Hypothalamus (tissue), 51 donors: ENCODE measurements at places on chromosomes 3 and 15.

DNA sequence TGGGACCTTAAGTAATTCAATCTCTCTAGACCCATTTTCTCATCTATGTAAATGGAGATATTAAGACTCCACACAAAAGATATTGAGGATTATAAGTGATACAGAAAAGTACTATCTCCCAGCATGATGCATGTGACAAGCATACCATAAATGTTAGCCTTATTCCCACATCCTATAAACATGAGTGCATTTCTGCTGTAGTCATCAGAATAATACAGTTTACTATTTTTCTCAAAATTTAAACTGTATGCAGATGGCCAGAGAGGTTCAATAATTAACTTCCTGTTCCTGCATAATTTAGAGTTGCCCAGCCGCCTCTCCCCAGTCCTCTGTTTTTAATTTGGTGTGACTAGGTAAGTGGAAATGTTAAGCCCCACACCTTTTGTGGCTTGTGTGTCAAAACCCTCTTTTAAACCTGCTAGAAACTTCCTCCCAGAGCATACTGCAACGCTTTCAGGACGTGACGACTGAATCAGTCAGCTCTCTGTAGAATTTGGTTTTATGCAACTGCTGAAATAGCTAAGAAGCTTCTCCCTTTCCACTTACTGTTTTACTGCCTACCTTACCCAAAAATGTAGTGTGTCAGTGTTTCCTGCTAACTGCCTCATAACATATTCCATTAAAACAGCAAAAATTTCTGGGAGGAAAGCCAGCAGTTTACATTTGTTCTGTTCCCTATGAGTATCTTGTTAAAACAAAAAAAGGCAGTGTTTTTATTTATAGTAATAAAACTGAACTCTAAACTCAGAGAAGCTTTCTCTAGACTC, 1037.9 kb downstream of the EPHA3 start:
- DNase-seq, result no peak

- DNase-seq, result no peak
Measured at GRCh38 chr3:69012100-69012799, 1.2 kb downstream of the EOGT start.

DNA sequence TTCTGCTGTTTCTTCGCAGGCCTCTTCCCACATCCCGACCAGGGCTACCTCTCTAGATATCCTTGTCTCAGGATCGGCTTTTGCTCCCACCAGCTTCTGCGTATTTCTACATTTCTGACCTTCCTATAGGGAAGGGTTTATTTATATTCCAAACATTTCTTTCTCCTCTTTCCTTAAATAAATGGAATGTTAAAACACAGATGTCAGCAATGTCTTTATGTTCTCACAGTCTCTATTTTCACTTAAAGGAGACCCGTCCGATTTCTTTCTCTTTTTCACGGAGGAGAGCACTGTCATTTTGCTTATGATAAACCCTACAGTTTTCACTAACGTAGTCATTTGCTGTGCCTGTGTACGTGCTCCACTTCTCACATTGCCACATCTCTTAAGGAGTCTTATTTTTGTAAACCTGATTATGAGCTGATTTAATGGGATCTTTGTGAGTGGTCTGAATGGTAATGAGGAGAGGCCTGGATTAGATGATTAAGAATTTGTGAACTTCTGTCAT, 630 bp downstream of the KIF15 start:
- no peak for DNase-seq

DNA sequence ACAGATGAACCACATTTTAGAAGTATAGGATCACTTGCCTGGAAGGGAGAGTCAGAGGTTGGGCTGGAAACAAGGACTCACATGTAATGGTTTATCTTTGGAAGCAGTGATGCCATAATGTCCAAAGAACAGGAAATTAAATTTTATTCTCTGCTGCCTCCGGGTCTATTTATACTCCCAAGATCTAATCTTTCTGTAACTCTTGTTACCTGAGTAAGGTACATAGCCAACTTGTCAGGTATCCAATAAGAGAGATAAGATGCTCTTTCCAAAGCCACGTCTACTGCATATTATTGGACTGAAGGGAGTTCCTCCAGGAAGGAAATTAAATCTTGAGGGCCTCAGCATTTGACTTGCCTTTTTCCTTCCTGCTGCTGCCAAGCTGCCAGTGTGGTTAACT, 71.0 kb downstream of the CRYGS start:
- no peak for DNase-seq

- DNase-seq, result no peak
Measured at GRCh38 chr3:22779737-22780136, 423.4 kb upstream of the UBE2E2 start.

GRCh38 chr3:76920511-76920910, 119.4 kb upstream of the ROBO2 start:
- no peak for DNase-seq

DNA sequence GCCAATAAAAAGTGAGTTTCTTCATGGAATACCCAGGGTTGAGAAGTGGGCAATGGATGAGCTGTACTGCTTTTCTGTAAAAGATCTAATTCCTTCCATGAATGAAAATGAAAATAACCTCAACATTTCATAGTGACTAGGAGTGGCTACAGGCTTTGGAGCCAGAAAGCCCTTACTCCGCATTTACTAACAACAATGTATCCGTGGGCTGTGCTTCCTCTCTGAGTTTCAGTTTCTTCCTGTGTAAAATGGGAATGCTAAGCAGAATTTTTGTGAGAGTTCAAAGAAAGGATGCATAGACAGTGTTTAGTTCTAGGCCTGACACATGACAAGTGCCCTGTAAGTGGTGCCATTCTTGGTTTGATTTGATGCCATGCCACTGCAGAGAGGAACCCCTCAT, 47.5 kb upstream of the TM4SF1 start:
- DNase-seq, result no peak

DNA sequence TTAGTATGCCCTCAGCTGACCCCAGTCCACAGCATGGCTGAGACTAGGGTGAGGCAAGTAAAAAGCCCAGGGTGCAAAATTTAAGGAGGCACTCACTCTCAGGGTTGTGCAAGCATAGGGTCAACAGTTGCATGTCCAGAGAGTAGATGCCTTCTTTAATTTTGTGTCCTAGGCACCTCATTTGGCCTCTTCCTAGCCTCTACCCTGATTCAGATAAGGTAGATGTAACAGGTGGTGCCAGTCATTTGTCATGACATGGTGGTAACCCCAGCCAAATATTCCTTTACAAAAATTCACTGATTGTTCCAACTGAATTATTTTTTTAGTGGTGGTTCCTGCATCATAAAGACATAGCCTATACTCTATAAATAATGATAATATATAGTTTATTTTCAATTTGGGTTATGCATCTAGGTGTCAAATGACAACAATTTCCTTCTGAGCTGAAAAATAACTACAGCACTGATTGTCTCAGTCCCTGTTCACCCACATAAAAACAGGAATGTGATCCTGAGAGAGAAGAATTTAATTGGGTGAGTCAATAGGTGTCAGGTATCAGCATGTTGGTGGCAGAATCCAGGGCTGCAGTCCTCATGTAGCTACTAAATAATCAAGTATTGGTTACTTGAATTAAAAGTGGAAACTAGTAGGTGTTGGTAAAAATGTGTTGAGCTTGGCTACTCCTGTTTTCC, 44.2 kb upstream of the TIPARP start:
- no peak for DNase-seq

DNA sequence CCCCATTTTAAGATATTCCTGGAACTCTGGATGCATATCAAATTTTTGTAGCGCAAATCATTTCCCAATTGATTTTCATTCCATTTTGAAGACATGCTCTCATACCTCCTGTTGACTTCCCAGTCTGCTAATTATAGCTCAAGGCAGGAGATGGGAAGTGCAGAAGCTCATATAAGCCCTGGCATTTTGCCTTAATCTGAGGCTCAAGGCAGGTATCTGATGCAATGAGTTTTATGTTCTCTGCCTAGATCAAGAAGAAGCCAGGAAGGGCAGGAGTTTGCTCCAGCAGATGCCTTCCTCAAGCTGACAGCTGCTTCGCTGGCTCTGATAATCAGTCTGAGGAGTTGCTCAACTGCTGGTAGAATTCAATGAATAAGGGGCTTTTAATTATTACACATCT, 65.6 kb upstream of the NEDD4 start:
- no peak for DNase-seq

- DNase-seq, result no peak
Measured at GRCh38 chr3:127065561-127066290, 82.8 kb downstream of the PLXNA1 start.

GRCh38 chr3:128453501-128454309, 13.0 kb downstream of the DNAJB8 start:
- DNase-seq, result no peak

DNA sequence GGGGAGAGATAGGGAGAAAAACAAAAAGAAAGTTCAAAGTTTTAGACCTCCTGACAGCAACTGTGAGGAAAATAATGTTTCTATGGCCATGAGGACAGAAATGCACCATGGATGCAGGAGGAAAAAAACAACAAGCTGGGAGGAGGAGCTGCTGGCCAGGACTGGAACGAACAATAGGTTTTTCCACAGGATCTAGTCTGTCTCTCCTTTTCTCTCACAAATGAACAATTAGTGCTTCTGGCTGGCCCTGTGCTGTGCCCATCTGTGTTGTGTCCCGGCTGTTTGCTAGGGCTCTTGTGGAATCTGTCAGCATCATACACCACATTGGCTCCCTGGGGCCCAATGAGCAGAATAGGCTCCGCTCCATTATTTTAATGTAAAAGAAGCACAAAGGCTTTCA, 15.2 kb downstream of the GK5 start:
- no peak for DNase-seq

DNA sequence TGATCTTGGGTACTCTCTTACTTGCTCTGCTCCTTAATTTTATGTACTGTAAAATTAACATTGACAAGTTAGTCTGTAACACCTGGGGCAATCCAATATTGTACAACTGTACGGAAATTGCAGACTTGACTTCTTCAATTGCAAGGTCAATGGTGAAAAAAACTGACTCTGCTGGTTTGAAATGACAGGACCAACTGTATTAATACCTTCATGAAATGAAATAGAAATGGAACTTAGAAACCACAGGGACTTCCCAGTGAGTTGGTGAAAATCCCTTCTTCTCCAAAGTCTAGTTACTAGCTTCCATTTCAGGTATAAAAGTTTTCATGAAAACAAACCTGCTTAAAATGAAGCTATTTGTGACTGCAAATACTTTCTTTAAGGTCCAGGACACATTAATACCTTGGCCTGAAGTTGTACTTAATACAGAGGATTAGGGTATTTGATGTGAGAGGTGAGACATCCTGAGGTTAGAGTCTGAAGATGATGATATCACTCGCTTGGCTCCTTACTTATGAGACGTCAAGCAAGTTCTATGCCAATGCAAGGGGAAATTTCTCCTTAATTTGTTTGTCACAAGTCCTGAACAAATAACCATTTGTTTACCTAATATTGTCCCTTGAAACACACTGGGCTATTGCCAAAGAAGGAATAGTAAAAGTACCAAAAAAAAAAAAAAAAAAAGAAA, 226.2 kb upstream of the TP63 start:
- DNase-seq, result no peak

GRCh38 chr3:31465999-31466398, 66.7 kb upstream of the STT3B start:
- DNase-seq, result no peak

- DNase-seq, result no peak
Measured at GRCh38 chr15:58665672-58666071, 83.8 kb downstream of the ADAM10 start.
